ENCODE measurements at places on chromosomes 16 and 17. TPM values are rescaled to one million over a fixed set of nuclear protein-coding genes. Genes with fewer than 3 reads are reported as not detected.

Gene QPRT
- total RNA-seq: 86.2 TPM

Gene PIK3R5
- total RNA-seq: 5.4 TPM

Gene G6PC1
- total RNA-seq: 6.0 TPM

Gene ARHGAP27
- 30.8 TPM for total RNA-seq

Gene JMJD8
- total RNA-seq: 50.0 TPM

Gene SPN
- 7.0 TPM for total RNA-seq

Gene PNMT
- total RNA-seq: 3.7 TPM

All from metanephros (tissue), 2 donors.